ENCODE measurements at places on chromosomes 13 and 19. TPM values are rescaled to one million over a fixed set of nuclear protein-coding genes. Genes with fewer than 3 reads are reported as not detected.
A peak's percentile ranks its signal among the peaks of the same experiment; 100 is the strongest.

DNA sequence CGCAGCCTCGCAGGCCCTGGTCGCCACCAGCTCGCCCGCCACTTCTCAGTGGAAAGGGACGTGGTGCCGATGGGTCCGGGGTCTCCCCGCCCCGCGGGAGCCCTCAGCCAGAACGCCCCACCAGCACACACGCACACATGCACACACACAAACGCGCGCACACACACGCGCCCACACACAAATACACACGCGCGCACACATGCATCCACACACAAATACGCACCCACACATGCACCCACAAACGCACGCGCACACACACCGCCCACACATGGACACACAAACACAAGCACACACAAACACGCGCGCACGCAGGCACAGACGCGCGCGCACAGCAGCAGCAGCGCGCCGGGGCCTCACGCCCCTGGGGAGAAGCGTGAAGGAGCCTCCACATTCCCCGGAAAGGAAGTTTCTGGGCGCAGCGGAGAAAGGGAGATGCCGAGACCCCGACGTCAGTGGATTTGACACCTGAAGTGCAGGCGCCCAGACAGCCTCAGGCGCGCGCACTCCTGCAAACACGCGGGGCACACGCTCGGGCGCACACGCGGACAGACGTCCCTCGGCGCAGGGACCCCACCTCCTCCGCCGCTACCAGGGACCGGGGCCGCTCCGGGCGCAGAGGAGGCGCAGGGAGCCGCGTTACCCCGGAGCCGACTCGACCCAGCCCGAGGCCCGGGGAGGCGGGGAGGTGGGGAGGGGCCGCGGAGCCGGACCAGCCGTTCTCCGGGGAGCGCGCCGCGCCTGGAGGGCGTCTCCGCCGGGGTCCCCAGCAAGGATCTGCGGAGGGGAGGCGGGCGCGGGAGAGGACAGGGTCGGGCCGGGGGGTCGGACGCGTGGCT lies 622 bp downstream of the RASA3 start:
- DNase-seq, result no peak

- DNase-seq, result peak; percentile 96
These were observed 982 bp upstream of the DACT3 start for GRCh38 chr19:46661735-46662592.

- no peak for DNase-seq
These were observed 73.5 kb downstream of the PEPD start for GRCh38 chr19:33448159-33448516.

DNA sequence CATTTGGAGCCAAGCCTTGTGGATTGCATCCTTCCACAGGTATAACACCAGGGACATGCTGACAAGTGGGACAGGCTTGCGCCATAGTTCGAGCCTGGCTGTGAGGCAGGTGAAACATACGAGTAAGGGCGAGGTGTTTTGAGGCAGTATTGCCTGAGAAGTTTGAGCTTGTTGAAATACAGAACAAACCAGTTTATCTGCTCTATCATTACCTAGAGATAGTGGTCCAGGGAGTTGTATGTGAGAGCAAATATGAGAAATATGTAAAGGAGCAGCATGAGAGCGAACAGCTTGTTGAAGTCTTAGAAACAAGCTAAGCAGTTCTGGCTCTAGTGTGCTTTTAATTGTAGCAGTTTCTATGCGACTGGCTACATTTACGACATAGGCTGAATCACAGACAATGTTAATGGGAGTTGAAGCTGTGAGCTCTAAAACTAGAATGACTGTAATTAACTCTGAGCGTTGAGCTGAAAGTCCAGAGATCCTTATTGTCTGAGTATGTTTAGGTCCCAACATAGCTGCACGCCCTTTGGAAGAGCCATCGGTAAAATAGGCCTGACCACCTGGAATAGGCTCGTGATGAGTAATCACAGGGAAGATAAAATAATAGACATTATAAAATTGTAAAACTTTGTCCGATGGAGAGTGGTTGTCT lies 8.2 kb downstream of the ZNF439 start:
- DNase-seq, result no peak

DNA sequence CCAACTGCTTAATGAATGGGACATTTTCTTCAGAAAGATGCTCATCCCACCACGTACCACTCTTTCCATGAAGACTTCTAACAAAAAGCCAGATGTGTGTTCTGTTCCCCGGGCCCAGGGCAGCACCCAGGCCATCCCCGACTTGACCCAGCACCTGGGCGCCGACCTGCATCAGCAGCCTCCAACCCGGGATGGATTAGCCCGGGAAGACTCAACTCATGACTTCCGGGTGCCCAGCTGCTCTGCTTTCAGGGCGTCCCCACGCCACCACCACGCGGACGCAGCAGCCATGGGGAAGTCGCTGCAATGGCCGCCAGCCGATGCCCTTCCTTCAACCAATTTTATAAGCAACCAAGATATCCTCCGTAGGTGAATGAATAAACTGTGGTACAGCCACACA lies 123.8 kb upstream of the TUBA3C start:
- no peak for DNase-seq

GRCh38 chr19:2148482-2149135 lies 2.8 kb downstream of the AP3D1 start:
- no peak for DNase-seq

- DNase-seq, result no peak
These were observed 113.0 kb downstream of the ATP11A start for GRCh38 chr13:112802802-112803195.

RFPL4AL1 gene
- not detected for total RNA-seq

DNA sequence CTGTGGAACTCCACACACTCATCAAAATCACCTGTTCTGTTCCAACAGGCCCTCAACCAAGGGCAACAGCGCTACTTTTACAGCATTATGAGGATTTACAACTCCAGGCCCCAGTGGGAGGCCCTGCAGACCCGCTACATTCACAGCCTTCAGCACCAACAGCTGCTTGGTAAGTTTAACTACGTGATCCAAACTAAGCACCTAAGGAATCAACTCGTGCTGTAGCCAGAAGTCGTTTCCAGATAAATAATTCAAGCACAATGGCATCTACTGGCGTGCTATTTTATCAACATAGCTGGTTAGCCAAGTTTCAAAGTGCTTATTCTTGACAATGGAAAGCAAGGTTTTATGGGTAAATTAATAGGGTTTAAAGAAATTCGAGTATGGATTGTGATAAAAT lies 5.3 kb downstream of the FAM216B start:
- DNase-seq, result no peak

- DNase-seq, result no peak
These were observed 8.9 kb upstream of the CYP4F3 start for GRCh38 chr19:15631817-15632216.

ABHD13 gene
- total RNA-seq, result 10.6 TPM

GMIP gene
- total RNA-seq, result 6.9 TPM

GRCh38 chr13:32883474-32883873 lies 132.7 kb upstream of the KL start:
- no peak for DNase-seq

NEK3 gene
- total RNA-seq, result 5.3 TPM

ZNF626 gene
- 15.8 TPM for total RNA-seq

DNA sequence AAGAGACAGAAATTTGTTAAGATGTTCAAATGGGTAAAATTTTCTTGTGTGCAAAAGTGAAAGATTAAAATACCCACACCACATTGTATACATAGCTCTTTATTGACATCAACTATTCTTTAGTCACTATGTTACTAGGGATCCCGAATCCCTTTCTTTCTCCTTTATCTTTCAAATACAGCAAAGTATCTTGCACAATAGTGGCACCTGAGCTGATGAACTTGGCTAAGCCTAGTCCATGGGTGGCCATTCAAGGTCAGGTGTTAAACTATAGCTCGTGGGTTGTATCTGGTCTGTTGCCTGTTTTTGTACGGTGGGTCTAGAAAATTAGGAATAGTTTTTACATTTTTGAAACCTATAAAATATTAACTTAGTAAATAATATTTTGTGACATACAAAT lies 210.9 kb downstream of the SLITRK6 start:
- no peak for DNase-seq

GRCh38 chr19:18419195-18419698 lies at the start of gene SSBP4:
SSBP4 (plus strand) TSS chr19:18419398; CDS start chr19:18419649, 251 bp downstream.
- no peak for DNase-seq

NKG7 gene
- 1.5 TPM for total RNA-seq

ONECUT3 gene
- not detected for total RNA-seq

DNA sequence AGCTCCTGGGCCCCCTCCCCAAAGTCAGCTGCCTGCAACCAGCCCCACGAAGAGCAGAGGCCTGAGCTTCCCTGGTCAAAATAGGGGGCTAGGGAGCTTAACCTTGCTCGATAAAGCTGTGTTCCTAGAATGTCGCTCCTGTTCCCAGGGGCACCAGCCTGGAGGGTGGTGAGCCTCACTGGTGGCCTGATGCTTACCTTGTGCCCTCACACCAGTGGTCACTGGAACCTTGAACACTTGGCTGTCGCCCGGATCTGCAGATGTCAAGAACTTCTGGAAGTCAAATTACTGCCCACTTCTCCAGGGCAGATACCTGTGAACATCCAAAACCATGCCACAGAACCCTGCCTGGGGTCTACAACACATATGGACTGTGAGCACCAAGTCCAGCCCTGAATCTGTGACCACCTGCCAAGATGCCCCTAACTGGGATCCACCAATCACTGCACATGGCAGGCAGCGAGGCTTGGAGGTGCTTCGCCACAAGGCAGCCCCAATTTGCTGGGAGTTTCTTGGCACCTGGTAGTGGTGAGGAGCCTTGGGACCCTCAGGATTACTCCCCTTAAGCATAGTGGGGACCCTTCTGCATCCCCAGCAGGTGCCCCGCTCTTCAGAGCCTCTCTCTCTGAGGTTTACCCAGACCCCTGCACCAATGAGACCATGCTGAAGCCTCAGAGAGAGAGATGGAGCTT lies 4.7 kb upstream of the CEACAM5 start:
- DNase-seq, result peak; percentile 91

DNA sequence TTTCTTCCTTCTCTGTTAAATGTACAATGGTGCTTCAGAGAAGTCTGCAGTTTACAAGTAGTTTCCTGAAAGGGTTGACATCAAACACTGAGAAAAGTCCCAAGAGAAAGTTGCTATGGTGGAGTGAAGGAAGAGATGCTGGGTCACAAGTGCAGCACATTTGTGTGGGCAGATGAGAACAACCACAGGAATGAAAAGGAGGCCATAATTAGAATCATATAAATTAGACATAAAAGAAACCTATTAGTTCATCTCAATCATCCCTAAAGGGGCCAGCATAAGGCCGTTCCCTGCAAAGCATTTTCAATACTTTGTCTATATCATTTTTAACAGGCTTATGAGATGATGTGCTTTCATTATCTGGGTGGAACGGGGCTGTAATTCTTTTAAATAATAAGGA lies 359.2 kb downstream of the IRS2 start:
- DNase-seq, result peak; percentile 29

DNA sequence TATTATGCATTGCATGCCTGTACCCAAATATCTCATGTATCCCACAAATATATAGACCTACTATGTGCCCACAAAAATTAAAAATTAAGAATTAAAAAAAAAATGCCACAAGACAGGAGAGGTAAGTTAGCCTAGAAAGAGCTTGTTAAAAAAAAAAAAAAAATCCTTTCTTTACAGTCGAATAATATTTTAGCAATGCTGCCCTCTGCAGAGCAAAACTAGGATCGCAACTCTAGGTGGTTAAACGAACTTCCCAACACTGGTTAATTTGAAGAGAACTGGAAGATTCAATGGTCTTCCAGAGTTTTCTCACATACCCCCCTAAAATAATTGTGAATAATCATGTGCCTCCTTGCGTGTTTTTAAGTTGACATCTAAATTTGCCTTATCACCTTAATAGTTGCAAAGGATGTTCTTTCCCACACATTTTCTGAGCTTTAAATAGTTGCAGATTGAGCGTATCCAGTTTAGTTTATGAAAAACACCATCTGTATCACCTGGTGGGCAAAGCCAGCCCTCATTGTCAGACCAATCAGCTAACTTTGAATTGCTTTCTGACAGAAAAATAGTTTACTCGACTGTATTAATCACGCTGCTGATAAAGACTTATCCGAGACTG lies 47.4 kb upstream of the RCBTB2 start:
- peak; percentile 93 for DNase-seq

LILRA5 gene
- 3.7 TPM for total RNA-seq

C2CD4C gene
- total RNA-seq, result 3.7 TPM

DNA sequence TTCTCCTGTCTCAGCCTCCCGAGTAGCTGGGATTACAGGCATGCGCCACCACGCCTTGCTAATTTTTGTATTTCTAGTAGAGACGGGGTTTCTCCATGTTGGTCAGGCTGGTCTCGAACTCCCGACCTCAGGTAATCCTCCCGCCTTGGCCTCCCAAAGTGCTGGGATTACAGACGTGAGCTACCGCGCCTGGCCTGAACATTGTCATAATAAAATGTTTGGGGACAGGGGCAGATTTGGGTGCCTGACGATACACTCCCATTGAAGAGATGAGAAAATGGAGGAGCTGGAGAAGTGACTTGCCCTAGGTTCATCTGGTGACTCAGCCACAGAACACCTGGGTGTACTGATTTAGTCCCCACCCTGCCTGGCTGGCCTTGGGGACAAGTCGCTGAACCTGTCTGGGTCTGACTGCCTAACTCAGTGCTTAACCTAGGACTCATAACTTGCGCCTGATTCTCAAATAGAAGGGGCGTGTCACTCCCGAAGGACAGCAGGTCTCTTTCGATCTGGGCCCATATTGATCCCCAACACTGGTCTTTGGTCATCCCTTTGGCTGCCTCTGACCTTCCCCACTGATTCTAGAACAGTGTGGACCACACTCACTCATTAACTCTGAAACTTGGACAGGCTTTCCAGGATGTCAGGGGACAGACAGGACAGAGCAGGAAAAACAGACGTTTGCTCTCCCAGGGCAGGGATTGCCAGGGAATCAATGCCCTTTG lies 7.6 kb upstream of the BICRA start:
- no peak for DNase-seq

DNA sequence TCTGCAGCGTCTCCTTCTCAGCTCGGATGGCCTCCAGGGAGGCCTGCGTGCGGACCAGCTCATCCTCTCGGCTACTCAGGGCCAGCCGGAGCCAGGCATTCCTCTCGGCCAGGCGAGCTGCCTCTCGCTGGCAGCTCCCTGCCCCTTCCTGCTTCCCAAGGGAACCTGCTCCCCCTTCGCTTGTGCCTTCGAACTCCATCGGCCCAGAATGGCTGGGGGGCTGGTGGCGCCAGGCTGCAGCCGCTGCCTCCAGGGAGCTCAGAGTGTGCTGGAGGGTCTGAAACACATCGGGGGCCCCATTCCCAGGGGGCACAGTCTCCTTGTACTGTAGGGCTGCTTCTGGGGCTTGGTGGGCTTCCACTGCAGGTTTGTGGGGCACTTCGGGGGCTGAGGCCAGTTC lies 2.0 kb downstream of the USHBP1 start:
- no peak for DNase-seq

GRCh38 chr19:39941151-39941550 lies 6.7 kb upstream of the FCGBP start:
- DNase-seq, result peak; percentile 8

ZNF584 gene
- total RNA-seq, result 24.2 TPM
